Omental fat pad (tissue), 4 donors: ENCODE measurements at places on chromosomes 6 and 20. TPM values are rescaled to one million over a fixed set of nuclear protein-coding genes. Genes with fewer than 3 reads are reported as not detected.

- DNase-seq = peak; percentile 55
Measured at GRCh38 chr20:1764136-1765033, 106.8 kb upstream of the SIRPG start.

DNA sequence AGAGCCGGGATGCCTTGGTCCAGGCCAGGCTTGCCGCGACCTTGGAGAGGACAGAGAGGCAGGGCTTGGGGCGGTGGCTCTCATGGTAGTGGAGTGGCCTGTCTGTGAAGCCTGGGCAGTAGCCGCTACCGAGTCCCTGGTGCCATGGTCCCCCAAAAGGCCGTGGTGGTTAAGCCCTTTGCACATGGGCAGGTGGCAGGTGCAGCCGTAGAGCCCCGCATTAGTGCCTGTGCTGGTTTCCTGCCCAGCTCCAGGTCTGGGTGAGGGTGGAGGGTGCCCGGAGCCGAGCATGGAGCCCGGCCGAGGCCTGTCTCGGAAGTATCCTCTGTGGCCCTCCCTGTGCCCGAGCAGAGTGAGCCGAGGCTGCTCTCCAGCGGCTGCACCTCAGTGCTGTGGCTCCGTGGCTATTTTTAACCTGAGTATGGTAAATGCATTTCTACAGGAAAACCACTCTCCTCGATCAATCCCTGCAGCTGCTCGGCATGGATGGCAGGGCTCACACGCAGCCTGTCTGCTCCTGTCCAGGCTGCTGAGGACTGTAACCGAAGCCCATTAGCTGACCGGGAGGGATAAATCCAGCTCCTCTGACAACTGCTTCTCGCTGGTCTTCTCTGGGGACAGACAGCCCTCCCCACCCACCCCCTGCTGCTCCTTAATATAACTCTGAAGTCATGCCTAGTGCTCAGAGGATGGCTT lies 36.3 kb upstream of the GATA5 start:
- no peak for DNase-seq

- DNase-seq = no peak
Measured at GRCh38 chr6:135673501-135674309, 176.2 kb upstream of the AHI1 start.

DNA sequence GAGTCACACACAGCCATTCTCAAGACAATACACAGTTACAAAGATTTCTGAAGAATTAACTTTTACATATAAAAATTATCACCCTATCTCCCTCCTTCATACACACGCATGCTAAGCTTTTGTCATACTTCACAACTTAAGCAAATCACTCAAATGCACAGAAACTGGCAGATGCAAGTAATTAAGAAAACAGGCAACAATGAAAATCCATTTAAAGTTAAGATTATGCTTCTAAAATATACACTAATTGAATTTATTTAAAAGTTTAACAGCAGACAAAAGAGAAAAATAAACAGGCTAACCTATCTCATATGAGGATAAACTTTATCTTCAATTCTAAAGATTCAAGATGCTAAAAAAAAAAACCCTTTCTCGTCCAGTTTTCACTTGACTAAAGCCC lies 68.4 kb downstream of the DST start:
- no peak for DNase-seq

DNA sequence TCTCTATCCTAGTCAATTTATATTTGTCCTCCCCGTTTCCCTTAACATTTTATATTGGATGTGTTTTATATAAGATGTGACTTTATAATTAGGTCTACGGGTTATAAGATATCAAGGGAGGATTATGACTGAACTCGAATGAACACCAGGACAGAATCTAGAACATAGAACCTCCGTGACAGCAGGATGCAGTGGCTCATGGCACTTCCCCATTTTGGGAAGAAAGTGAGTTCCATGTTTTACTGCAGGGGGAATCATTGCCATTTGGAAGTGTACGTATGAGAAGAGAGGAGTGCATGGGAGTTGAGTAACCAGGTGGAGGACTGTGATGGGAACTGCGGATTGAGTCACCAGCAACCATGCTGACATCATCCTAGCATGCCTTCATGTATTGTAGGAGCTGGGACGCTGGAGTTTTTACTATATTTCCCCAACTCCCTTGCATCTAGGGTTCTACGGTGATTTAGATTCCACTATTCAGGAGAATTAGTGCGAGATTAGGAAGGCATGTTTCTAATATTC lies 56.1 kb upstream of the FOXC1 start:
- no peak for DNase-seq

GRCh38 chr20:58716476-58717277 lies 24.1 kb downstream of the NPEPL1 start:
- no peak for DNase-seq

Gene HIVEP1
- 59.4 TPM for total RNA-seq

DNA sequence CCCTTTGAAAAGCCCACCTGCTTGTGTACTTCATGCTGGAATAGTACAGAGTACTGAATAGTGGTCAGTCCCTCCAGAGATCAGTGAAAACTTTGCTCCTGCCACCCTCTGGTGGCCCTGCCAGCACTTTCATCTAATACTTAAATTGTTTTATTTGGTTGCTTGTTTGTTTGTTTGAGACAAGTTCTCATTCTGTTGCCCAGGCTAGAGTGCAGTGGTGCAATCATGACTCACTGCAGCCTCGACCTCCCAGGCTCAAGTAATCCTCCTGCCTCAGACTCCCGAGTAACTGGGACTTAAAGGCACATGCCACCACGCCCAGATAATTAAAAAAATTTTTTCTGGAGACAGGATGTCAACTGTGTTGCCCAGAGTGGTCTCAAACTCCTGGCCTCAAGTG lies 9.1 kb downstream of the FAM83D start:
- DNase-seq = no peak

Gene DLK2
- total RNA-seq = 1.2 TPM

Gene ZNF341
- 1.6 TPM for total RNA-seq

DNA sequence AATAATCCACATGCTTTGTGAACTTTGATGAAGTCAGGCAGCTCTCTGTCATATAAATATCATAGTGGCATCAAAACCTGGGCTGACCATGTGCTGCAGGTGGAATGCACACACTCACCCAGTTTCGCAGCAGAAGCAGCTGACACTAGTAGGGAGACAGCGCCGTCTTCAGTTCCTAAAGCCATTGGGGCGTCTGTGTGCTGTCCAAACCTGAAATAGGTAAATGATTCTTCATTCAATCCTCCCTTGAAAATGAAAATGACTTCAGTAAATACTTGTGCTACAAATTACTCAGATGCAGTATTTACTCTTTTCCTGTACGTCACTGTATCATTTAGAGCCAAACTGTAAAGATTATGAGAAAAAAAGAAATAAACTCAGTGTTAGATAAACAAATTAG lies 127.5 kb downstream of the EYA4 start:
- DNase-seq = no peak

Gene SLC22A1
- 0.65 TPM for total RNA-seq

DNA sequence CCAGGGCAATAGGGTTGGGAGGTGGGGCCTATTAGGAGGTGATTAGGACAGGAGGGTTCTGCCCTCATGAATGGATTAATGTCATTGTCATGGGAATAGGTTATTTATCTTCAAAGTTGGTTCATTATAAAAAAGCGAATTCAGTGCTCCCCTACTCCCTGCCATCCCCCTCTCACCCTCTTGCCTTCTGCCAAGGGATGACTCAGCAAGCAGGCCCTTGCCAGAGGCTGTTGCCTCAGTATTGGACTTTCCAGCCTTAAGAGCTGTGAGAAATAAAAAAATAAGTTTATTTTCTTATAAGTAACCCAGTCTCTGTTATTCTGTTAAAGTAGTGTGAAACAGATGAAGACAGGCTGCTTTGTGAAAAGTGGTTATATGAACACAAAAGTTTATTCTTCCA lies 381.1 kb upstream of the ZFP64 start:
- no peak for DNase-seq

DNA sequence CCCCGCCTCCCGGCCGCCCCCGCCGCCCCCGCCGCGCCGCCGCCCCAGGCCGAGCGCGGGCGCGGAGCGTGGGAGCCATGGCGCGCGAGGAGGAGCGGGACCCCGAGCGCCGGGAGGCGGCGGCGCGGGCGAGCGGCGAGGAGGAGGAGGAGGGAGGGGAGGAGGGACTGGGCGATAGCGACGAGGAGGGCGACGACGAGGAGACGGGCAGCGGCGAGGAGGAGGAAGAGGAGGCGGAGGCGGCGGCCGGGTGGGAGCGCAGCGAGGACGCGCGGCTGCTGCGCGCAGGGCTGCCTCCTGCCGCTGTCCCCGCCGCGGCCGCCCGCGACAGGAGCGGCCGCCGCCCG lies at the start of gene SLC24A3:
TSS of gene SLC24A3 (plus strand) at position 174 of the 347 bp plus-strand sequence.
- DNase-seq = no peak

DNA sequence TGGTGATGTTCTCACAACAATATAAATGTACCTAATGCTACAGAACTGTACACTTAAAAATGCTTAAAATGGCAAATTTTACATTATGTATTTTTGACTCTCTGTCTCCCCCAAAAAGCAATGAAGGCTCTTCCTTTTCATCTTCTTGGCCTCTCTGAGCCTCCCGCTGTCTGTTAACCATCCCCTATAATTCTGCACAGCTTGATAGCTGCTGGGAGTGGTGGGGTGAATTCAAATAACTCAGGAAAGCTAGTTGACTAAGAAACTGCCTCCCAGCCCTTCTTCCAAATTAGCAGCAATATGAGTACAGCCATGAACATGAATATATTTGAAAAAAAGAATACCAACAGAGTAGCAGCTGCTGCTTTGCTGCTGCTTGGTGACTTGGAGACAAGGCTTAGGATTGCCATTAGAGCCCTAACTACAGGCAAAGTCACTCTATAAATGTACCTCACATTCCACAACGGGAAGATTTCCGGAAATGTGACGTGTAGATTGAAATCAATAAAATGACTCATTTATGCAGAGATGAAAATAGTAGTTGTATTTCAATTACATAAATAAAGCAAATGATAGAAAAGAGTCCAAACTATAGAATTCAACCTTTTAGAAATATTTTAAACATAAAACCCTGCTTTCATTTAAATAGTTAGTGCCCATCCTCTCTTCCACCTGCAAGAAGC lies 200.1 kb upstream of the HEY2 start:
- DNase-seq = no peak

DNA sequence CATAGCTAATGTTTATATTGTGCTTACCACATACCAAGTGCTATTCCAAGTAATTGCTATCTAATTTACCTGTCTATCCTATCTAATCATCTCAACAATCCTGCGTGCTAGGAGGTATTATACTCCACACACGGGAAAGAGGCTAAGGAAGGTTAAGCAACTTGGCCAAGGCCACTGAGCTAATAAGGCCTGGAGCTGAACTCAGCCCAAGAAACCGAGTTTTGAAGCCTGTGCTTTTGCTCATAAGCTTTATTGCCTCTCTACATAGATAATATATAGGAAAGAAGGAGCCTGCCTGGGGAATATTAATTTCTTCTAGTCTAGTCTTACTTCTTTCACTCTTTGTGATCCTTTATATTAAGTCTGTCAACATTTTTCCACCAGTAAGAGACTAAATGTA lies 67.8 kb upstream of the ADGRF4 start:
- no peak for DNase-seq

DNA sequence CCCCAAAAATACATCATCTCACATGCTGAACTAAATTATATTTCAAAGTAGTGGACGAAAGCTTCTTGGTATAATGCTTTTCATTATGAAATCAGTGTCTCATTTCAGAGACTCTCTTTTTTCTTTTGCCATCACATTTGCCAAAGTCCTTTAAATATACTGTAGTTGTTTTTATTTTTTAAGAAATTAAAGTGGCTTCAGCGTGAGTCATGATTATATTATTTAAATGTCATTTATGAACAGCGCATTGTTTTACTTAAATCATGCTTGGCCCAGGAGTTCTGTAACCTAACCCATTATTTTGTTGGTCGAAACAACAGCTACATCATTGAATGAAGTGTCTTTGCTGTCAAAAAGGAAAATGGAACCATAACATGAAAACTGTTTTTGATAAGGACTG lies 100.9 kb downstream of the CD109 start:
- no peak for DNase-seq

GRCh38 chr6:4616311-4616710 lies 159.9 kb upstream of the CDYL start:
- DNase-seq = no peak

DNA sequence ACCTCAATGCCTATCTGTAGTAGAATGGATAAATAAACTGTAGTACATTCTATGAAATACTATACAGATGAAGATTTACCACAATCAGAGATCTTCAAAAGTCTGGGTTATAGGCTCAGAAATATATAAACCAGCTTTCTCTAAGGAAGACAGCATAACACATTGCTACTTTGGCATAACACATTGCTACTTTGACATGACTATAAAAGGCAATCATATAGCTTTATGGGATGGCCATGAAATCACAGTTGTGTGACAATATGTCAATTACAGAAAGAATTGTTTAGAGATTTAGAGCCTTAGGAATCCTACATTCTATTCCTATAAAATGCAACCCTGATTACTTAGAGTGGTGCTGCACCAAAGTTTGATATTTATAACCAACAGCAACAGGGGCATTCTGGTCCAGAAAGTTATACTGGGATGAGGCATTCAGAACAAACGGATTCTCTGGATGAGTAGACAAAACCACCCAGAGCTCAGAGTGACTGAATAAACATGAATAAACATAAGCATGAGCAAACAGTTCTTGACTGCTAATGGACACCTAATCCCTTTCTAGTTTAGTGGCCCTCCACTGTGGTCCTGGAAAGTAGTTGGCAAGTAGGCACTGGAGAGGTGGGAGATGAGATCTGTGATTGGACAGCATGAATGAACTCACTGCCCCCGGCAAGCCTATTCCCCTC lies 12.0 kb downstream of the TTI1 start:
- DNase-seq = no peak

- no peak for DNase-seq
Measured at GRCh38 chr20:42359617-42360016, 741.4 kb upstream of the CHD6 start.

GRCh38 chr20:3248993-3249347 lies 10.0 kb upstream of the SLC4A11 start:
- no peak for DNase-seq

- no peak for DNase-seq
Measured at GRCh38 chr20:42775037-42775436, 414.7 kb downstream of the PTPRT start.
